ENCODE measurements at places on chromosomes 6 and 20.
A peak's percentile ranks its signal among the peaks of the same experiment; 100 is the strongest.

GRCh38 chr20:59159493-59160376 is 3.9 kb upstream of the ZNF831 start:
- no peak for DNase-seq

DNA sequence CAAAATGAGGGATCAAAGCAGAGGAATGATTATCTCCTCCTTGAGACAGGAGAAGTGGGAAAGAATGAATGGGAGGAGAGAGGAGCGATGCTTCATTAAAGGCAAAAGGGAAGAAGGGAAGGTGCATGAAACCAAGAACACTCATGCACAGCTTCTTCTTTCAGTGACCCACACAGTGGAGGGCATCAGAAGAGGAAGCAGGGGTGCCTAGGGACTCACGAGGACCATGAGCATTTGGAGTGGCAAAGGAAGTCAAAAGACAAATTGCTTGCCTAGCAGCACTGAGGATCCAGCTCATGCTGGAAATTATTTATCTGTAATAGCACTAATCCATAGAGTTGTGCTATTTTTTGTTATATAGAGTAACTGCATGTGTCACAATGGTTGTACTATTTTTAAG is 66.1 kb downstream of the SMLR1 start:
- DNase-seq: no peak

- no peak for DNase-seq
These were observed 31.2 kb downstream of the SPDEF start for GRCh38 chr6:34524971-34525370.

DNA sequence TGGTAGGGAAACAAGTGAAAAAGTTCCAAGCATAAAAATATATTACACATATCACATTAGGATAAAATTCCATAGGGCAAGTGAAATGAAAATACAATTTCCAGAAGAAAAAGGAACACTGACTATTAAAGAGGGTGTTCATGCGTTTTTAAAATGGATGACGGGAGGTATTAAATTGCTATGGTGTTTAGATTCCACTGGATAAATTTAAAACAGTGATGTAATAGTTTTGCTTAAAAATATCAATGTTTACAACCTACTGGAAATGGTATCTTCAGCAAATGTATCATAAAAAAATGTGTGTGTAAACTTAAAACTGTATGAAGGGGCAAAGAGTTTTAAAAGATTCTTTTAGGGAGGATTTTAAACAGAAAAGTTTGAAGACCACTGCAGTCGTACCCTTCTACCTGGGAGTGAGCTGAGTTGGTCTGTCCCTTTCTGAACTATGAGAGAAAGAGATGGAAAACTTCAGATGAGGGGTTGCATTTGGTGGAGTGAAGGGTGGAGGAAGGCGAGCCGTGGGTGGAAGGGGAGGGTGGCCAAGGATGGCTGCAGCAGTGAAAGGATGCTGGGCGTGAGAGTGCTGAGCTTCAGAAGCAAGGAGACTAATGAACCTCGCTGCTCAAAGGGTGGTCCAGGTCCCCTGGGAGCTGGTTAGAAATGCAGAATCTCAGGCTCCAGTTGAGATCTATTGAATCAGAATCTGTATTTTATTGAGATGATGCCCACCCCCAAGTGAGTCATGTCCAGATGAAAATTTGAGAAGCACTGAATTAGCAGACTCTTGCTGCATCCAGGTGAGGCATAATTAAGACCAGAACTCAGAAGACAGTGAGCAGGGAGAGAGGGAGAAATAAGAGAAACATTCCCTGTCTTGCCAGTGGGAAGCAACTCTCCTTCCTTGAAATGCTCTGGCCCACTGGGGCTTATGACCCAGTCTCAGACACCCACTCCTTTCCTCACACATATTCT is 54.5 kb upstream of the MRPS10 start:
- DNase-seq: no peak

DNA sequence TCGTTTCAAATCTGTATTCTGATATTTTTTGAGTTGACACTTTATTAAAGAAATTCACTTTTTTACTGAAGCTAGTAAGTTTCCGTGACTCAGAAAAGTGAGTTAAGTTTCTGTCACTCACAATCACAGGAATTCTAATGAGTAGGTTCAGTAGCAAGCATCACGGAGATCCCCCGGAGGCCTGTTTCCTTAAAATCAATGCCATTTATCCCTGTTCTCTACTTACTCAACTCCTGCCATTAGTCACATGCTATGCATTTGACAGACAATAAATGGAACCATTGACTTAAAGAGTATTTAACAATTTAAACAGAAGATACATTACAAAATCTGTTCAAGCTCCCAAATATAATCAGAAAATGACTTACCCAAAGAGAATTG is 9.1 kb downstream of the SLC18B1 start:
- DNase-seq: no peak

DNA sequence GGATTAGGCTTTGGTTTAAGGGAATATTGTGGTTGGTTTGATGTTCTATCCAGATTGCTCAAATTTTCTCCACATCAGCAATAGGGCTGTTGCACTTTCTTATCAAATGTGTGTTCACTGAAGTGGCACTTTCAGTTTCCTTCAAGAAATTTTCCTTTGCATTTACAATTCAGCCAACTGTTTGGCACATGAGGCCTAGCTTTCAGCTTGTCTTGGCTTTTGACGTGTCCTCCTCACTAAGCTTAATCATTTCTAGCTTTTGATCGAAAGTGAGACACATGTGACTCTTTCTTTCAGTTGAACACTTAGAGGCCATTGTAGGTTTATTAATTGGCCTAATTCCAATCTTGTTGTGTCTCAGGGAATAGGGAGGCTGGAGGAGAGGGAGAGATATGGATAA is 104.8 kb downstream of the FLRT3 start:
- no peak for DNase-seq

- DNase-seq: peak; percentile 87
These were observed 79.7 kb upstream of the MBOAT1 start for GRCh38 chr6:20291764-20292580.

DNA sequence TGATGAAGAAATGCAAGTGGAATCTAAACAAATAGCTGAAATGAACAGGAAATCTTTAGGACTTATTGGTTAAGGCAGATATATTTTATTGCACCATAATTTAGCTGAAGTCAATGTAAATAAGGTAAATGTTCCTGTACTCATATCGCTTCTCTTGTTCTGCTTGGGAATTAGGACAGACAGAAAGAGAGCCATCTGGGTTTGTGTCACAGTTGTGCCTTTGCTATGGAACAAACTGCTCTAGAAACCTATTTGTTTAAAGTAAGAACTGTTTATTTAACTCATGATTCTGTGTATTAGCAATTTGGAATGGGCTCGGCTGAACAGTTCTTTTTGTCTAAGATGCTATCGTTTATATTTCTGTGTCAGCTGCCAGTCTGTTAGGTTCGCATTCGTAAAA is 143.8 kb upstream of the KHDRBS2 start:
- no peak for DNase-seq

GRCh38 chr6:109239160-109239559 is 143.1 kb downstream of the CD164 start:
- no peak for DNase-seq

GRCh38 chr20:42258564-42259302 is 640.6 kb upstream of the CHD6 start:
- DNase-seq: no peak

DNA sequence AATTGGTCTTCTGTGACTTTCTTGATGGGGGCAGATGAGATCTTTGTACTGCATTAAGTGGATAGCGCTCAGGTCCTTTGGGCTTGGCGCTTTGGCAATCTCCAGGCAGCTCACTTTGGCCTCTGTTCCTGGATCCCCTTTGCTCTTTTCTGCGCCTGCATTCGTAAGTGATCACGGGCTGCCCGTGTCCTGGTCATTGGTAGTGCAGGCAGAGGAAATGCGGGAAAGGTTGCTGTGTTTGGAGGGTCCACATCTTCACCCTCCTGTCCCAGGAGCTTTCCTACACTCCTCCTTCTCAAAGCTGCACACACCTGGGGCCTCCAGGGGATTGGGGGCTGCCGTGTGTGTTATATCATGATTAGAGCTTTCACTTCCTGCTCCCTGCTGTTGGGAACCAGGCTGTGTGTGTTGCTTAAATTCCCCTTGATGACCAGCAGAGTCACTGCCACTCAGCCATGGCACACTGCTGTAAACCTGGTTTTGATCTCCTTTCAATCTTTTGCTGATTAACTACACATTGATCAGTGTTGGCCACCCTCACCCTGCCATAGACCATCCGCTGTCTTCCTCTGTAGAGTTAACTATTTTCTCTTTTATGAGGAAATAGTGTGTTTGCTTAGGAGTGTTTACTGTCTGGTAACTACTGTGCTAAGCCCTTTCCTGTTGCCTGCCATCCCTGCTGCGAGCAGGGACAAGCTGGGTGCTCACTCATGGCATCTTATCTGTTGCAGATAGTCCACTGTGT is 13.0 kb upstream of the SNHG17 start:
- DNase-seq: no peak

- DNase-seq: no peak
These were observed 216.7 kb downstream of the SYNDIG1 start for GRCh38 chr20:24686156-24686555.

- no peak for DNase-seq
These were observed 39.7 kb downstream of the AGPAT4 start for GRCh38 chr6:161233986-161234661.

DNA sequence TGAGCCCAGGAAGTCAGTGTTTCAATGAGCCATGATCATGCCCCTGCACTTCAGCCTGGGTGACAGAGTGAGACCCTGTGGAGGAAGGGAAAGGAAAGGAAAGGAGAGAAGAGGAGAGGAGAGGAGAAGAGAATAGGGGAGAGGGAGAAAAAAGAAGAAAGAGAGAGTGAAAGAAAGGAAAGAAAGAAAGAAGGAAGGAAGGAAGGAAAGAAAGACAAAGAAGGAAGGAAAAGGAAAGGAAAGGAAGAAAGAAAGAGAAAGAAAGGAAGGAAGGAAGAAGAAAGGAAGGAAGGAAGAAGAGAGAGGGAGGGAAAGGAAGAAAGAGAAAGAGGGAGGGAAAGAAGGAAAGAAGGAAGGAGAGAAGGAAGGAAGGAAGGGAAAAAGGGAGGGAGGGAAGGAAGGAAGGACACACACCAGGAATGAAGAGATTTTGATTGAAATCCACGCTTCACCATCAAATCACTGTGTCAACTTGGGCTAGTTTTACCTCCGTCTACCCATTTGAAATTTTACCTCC is 14.3 kb downstream of the WFDC8 start:
- DNase-seq: no peak

- no peak for DNase-seq
These were observed 8.1 kb upstream of the APCDD1L start for GRCh38 chr20:58523072-58523970.

GRCh38 chr20:51710361-51710894 is 57.8 kb downstream of the ATP9A start:
- no peak for DNase-seq

DNA sequence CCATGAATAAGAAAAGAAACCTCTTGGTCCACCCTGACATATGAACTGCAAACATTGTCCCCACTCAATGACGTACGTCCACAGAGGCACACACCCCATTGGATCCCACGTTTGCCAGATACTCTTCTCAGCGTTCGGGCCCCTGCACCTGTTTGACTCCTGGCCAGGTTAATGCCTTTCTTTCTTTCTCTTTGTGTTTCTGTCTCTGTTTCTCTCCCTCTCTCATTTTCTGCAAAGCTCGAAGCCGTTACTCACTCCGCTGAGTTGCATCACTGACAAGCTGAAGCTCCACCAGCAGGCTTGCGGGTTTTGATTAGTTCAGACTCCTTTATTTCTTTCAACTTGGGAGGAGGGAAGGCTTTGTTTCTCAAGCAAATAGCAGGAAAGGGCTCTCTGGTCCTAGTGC is 135.5 kb upstream of the SUPT3H start:
- DNase-seq: no peak

DNA sequence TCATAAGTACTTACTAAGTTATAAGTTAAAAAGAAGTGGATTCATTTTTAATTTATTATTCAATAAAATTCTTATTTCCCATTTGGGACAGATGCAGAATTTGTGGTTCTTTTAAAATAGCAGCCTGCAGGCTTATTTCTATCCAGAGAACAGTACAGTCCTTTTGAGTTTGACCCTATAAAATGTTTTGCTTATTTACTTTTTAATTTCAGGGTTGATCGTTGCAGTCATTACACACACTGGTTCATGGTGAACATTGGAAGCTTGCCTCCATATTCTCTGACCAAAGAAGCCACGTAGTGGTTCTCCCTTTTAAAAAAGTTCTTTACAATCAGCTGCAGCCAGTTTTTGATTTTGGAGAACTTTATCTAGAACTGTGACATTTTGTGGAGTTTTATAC is 122.9 kb upstream of the PDE7B start:
- no peak for DNase-seq

- no peak for DNase-seq
These were observed 4.7 kb upstream of the GJA1 start for GRCh38 chr6:121430514-121431460.

DNA sequence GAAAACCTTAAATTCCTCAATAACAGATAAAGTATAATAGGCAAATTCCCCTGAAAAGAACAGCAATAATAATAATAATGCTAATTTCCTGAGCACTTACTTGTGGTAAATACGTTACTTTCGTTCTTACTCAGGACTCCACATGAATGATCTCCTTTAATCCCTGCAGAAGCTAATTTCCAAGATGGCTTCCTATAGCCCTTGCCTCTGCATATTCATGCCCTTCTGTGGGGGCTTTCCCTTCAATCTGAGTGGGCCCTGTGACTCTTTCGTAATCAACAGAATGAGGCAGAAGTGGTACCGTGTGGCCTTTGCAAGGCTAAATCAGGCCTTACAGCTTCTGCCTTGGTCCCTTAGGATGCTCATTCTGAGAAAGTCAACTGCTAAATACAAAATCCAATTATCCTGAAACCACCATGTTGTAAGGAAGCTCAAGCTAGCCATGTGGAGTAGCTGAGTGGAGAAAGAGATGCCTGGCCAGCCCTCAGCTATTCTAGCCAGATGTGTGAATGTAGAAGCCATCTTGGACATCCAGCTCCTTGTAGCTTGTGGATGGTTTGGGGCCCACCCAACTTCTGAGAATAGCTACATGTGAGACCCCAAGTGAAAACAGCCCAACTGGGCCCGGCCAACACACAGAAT is 50.5 kb downstream of the MCUR1 start:
- peak; percentile 54 for DNase-seq

GRCh38 chr6:18784794-18785193 is 397.6 kb downstream of the RNF144B start:
- no peak for DNase-seq

DNA sequence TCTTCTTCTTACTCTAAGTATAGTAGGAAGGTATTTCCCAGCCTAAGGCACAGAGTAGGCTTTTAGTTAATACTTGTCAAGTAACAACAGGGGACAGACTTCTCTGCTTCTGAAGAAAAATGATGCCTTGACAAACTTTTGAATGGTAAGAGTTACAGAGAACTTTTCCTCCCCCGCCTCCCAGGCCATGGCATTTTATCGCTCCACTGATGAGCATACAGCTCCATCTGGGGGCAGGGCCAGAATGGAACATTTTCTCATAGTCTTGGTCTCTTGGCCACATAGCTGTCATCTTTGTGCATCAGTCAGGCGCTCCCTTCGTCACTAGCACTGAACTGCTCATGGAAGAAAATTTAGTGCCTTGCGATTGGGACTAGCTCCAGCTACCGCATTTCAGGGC is 1066.8 kb upstream of the CITED2 start:
- peak; percentile 3 for DNase-seq

GRCh38 chr6:134331256-134331655 is 13.3 kb upstream of the SGK1 start:
- no peak for DNase-seq

- DNase-seq: no peak
These were observed 97.9 kb downstream of the GJA1 start for GRCh38 chr6:121533321-121533841.

- DNase-seq: no peak
These were observed 23.7 kb downstream of the TRAM2 start for GRCh38 chr6:52553158-52553557.
